ENCODE measurements at places on chromosomes 1 and 21.

GRCh38 chr1:203182387-203182953 lies 4.0 kb downstream of the CHI3L1 start:
- DNase-seq: no peak

DNA sequence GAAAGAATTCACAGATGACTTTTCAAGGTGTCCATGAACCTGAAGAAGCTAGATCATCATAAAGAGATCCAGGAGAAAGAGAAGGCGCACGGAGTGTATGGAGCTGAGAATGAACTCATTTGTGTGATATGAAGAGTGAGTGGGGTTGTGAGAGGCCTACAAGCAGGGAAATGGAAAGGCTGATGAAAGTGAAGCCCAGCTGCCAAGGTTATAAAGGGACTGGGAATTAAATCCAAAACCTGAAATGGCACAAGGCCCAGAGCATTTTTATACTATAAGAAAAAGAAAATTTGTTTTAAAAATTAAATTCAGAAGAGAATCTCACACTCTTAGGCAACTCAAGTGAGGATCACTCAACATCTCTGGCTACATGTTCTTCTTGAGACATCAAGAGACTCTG lies 43.4 kb downstream of the HSD3B1 start:
- DNase-seq: no peak

DNA sequence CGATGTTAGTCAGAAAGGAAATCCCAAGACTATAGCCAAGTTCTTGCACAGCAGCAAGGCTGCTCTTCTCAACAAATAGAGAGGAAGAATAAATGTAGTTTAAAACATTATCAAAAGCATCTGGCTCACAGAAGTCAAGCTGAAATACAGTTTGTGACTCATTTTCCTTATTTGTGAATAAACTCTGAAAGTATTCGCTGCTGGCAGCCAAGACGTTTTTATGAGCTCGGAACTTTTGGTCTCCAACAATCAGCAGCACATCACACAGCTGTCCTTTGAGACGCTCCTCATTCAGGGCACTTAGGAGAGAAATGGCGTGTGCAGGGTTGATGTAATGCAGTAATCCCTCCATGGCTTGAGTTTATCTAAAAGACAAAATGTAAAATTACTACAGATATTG lies 16.4 kb downstream of the ZBTB21 start:
- no peak for DNase-seq

- no peak for DNase-seq
Observed at GRCh38 chr1:20485527-20486456, at the start of gene CAMK2N1. TSS of gene CAMK2N1 (minus strand) at chr1:20486210. CDS start at chr1:20485379, 831 bp downstream.

DNA sequence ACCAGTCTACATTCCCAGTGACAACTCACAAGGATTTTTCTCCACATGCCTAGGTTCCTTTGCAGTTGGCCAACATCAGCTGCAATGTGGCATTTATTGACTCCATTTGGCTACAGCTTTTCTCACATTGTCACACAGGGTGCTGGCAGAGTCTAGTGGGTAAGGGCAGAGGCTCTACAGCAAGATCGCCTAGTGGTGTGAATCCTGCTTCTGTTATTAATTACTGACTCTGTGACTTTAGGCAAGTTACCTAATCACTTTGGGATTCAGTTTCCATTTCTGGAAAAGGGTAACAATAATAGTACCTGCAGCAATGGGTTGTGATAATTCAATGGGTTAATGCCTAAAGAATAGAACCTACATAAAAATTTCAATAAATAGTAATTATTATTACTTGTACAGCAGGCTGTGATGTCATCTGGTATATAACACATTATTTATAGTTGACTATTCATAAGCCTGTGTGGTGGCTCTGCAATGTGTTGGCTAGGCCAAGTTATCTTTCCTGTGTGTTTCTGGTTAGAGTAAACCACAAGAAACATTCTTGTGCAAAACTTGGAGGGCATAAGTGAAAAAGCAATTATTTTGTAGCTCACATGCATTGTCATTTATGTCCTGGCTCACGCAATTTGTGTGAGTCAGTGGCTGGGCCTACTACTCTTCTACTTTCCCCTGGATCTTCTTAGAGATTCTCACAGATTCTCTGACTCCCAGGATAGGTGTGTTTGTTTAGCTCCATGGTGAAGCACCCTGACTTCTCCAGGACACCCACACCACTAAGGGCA lies 59.5 kb downstream of the PTGS2 start:
- no peak for DNase-seq

DNA sequence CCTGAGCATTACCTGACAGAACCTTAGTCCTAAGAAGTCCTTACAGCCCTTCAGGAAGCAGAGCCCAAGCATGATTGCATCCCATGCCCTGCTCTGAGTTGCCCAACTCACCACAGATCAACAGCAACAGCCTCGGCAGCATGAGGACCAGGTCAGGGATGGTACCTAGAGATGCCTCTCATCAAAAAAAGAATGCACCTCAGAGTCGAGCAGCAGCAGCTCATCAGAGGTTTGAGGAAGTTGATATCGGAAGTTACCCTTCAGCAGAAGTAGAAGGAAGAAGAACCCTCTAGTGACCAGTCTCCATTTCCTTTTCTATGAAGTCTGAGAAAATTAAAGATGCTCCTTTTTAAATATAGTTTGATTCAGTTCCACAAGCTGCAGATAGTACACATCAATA lies at the start of gene FCRL1:
FCRL1 (minus strand) TSS at position 225 of the 400 bp plus-strand sequence; CDS start at position 142, 83 bp downstream.
- DNase-seq: no peak

DNA sequence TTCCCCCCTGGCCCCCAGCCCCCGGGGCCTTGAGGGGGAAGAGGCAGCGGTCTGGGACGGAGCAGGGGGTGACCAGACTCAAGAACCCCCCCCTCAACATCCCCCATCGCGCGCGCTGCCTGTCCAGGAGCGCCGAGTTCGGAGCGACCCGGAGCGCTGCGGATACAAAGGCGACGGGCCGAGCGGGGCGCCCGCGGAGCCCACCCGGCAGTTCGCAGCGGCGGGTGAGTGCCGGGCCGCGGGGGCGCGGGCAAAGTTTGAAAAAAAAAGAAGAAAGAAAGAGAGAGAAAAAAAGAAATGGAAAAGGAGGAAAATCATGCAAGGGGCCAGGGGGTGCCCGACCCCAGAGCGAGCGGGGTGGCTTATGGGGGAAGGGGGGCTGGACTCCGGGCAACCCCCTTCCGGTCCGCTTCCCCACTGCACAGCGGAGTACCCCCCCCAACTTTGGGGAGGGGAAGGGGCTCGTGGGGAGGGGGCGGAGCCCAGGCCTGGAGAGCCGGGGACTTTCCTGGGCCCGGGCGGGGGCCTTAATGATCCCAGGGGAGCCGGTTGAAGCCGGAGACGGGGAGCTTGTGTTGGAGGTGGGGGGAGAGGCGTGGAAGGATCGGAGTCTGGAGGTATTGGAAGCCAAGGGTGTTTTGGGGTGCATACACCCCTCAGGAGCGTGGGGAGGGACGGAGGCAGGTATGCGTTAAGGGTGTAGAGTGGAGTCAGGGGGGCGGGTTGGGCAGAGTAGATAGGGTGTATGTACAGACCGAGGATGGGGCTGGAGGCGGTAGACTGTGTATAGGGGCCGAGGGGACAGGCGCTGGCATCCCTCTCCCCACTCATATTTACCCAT lies 502 bp downstream of the VANGL2 start:
- DNase-seq: no peak

DNA sequence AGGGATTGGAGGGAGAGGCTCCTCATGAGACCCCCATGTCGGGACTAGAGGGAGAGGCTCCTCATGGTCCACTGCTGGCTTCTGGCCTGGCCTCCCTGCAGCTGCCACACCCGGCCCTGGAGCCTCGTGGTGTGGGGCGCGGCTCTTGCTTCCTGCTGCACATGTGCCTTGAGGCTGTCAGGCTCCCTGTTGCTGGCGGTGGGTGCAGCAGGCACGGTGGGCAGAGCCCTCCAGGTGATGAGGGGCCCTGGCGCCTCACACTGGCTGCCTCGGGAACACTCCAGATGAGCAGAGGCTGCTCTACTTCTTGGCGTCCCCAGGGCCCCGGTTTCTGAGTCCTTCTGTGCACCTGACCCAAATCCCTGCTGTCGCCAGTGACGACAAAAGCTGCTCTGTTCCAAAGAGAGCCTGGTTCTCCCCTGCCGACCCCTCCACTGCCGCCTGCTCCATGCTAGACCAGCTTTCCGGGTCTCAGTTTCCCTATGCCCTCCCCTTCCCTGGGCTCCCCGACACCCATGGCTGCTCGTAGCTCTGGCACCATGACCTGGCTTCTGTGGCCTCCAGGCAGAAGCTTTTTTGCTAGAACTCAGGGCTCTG lies 9.7 kb upstream of the ATAD3B start:
- no peak for DNase-seq

- DNase-seq: no peak
Observed at GRCh38 chr1:71980556-71980955, 301.8 kb downstream of the NEGR1 start.

DNA sequence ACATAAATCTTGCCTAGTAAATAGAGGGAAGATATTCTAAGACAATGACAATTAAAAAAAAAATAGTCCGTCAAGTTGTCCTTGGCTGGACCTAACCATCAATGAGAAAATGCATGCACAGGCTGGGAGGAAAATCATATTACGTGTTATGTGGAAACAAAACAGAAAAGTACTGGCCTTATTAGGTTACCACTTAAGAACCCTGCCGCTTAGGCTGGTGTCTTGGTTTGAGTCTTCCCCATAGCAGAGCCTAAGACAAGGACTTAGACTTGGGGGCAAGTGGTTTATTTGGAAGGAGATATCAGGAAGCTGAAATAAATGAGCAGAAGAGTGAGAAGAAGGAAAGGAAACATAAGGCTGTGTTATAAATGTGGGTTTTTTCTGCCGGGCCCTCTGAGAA lies 186.4 kb downstream of the MRPL39 start:
- no peak for DNase-seq

DNA sequence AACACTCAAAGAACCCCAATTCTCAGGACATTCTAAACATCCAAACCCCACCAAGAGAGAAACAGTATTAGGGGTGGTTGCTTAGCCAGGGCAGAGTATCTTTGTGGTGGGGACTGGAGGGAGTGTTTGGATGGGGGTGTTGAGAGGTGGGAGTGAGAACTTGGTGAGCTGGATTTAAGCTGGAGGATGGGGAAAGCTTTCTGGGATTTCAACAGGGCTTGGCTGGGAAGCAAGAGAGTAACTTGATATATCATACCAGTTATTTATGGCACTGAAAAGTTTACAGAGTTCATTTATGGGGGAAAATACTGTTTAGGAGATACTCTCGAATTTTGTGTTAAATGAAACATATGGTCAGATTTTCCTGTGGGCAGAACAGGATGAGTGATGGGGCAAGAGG lies 6.8 kb upstream of the CNIH3 start:
- no peak for DNase-seq

DNA sequence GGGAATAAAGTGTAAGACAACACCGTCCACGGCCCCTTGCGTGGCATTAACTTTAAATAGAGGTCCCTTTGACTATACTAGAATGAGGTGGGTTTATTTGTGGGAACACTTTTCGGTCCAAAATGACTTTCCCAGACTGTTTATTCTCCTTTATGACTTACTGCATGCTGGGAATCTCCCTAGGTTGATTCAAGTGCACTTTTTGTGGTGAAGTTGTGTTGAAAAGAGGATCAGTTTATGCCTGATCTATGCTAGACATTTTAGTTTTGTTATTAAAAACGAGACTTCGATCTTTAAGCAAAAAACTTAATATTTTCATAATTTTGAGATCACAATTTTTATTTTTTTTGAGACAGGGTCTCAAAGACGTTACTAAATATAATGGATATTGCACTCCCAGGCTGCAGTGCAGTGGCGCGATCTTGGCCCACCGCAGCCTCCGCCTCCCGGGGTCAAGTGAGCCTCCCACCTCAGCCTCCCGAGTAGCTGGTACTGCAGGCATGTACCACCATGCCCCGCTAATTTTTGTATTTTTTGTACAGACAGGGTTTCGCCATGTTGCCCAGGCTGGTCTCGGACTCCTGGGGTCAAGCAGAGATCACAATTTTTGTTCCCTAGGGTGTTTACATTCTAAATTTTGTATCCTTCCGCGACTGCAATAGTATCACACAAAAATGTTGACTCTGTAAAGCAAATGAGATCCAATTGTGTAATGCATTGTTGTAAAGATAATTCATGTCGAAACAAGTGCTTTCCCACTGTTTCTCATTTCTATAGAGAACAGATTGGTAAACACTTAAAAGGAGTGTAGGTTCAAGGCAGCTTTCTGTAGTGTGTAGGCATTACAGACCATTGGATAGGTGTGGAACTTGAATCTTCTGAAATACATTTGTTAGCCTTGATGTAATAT lies 1.6 kb downstream of the CDC42 start:
- no peak for DNase-seq

GRCh38 chr1:76891931-76892622 lies 24.8 kb downstream of the ST6GALNAC5 start:
- DNase-seq: no peak

DNA sequence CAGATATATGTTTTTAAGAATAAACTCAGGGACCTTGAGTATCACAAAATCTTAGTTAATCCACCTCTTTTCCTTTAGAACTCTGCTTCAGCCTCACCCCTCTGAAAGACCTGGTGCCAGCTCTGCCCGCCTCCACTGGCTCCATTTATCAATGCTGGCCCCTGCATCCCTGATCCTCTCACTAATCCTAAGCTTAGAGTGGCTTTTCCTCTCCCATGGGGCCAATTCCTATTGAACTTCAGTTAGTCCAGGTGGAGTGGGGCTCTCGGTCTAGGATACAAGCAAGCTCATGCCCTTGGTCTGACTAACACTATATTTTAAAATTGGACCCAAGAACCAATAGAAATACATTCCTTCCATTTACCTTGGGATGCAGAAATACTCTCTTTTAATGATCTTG lies 87.0 kb downstream of the RGS7 start:
- no peak for DNase-seq

GRCh38 chr1:74733604-74734484 lies 892 bp downstream of the TYW3 start:
- peak; percentile 22 for DNase-seq

DNA sequence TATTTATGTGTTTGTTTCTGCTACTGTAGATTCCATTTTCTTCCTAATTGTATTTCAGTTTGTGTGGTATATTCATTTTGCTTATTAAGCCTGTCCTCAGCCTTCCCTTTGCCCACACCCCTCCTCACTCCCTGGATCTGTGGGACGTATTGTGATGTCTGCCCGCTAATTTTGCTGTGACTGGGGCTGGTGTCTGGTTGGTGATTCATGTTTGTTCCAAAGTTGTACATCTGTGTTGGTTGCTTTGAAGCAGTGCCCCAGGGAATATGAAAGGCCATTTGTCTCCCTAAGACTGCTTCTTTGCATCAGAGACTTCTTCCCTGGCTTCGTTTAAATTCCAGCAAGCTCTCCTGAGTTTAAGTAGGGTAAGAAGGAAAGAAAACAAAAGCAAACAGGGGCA lies 289.5 kb upstream of the SGIP1 start:
- DNase-seq: no peak

- DNase-seq: no peak
Observed at GRCh38 chr1:185674201-185674600, 60.0 kb upstream of the HMCN1 start.

All from NCI-H1436 treated with DMSO at 0.1 percent for 48 hours (cell line).